Anterior cingulate cortex (tissue), 58 donors: ENCODE measurements at places on chromosomes 1 and 21.

DNA sequence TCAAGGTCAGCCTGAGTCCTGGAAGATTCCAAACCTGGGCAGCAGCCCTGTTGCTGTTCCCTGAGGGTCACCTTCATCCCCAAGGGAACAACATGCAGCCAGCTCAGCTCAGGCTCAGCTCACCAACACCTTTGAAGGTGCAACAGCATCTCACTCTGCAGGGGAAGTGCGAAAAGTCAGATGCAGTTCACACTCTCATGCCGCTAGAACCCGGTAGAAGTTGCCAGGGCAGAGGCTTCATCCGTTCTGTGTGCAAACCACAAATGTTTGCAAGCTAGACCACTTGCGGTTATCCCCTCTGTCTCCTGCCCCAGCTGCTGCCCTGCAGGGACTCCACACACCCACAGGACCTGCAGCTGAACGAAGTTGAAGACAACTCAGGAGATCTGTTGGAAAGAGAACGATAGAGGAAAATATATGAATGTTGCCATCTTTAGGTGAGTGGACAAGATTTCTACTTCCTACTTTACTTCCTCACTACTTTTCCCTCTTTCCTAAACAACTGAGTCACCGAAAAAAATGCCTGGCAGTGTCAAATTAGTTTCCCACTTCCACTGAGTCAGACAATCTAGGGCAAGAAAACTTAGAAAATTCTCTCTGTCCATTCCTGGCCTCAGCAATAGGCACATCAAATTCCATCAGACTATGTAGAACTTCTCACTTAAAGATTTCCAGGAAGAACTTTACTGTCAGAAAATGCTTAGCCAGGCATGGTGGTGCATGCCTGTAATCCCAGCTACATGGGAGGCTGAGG is 1.8 kb upstream of the FCRL6 start:
- DNase-seq = no peak

DNA sequence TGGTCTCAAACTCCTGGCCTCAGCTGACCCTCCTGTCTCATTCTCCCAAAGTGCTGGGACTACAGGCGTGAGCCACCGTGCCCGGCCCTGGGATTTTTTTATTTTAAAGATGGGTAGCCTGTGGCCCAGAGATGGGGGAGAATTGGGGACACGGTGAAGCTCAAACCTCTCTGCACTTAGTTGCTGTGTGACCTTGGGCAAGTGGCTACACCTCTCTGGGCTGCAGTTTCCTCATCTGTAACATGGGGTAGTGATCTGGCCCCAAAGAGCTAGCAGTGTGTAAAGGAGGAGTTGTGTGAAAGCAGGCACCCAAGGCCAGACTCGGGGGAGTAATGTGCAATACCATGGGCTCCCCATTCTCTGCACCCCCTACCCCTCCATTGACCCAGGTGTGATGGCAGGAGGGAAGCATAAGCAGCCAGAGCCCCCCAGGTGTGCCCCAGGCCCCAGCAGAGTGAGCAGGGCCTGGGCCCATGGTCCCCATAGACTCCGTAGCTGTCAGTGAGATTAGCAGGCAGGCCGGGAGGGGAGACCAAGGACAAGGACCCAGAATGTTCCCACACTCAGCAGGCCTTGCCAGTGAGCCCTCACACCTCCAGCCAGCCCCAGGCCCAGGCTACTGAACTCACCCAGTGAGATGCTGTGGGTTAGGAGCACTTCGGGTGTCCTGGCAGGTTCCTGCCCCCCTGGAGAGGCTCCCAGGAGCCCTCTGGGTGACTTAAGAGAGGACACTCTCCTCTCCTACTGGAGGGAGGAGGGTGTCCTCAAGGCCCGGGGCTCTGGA is 17.9 kb downstream of the TNFRSF8 start:
- DNase-seq = no peak

DNA sequence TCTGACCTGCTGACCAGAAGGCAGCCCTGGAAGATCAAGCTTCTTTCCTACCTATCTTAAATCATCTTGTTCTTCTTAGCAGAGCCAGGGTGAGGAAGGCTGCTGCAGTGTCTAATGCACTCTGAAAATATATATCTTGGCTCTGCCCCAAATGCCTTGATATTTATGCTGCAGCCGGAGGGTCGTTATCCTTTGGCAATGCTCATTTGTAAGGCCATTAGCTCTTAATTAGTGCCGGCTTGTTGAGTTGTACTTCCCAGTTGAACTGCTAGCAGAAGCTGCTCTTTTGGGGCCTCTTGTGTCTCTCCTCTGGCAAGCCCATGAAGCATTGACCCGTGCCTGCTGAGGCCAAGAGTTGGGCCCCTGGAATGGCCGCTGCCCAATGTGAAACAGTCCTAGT is 4.2 kb upstream of the GNL2 start:
- no peak for DNase-seq

DNA sequence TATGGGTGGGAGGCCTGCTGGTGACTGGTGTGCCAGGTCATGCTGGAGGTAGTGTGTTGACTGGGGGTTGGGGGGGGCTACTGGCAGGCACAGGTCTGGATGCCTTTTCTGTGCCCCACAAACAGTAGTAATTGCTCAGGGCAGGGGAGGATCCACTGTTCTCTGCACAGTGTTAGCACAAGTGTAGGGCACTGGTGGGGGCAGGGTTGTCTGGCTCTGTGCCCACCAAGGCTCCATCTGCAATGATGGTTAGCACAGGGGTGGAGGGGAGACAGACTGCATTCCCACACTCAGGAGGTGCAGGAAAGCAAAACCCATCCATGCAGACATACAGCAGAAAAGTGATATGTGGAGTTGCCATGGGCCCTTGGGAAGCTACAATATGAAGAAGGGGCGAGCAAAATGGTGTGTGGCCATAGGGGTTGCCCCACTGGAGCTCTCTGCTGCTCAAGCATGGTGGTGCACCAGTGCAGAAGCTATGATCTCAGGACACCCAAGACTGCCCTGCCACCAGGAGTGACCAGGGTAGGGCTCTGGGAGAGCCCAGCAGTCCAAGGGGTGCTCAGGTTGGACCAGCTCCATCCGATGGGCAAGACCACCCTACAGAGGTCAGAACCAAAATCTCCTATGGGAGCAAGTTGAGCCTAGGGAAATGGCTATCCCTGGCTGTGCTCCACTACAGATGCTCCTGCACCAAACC is 122.2 kb upstream of the KCTD3 start:
- DNase-seq = no peak

DNA sequence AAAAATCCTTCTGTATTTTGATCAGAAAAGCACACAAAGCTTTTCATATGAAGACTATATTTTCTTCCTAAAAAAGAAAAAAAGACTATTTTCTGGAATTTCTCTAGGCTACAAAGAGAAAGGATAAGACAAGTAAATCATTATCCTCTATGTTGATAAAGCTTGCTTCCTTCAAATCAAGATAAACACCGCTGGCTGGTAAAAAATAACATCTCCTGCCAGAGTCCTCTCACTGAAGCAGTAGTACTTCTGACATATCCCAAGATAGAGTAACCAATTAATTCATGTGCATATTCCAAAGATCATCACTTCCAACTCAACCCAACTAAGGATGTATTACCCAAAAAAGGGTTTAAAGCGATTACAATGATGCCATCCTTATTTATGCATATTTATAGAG is 34.3 kb downstream of the DENND1B start:
- DNase-seq = no peak

DNA sequence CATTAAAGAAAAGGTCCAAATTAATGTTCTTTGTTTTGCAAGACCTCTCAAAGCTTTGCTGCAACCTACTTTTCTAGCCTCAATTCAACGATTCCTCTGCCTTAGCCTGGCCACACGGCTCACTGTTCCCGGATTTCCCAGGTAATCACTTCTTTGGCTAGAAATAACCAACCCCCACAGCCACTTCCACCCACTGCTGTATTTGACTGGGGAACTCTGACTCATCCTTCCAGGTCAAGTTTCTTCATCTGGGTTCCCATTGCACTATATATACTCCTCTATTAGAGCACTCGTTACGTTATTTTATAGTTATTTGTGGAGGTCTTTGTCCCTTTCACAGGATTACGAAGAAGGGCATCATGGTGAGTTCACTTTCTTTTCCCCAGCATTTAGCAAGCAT is 185.9 kb downstream of the CACNA1E start:
- no peak for DNase-seq

DNA sequence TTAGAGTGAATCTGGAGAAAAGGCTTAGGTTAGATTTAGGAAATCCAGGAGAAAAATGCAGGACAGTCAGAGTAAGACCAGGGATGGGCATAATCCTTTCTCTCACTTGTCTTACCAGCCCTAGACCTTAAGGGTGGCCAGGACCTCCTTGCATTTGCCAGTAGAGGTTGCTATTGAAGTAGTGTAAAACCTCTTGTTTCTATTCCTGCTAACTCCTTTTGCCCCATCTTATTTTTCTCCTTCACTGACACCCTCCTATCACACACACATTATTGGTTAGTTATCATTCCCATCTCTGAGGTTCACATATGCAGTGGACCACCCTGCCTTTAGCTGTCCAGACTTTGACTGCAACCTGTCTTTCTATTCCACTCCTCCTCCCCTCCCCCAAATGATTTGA is 75.0 kb upstream of the MACF1 start:
- DNase-seq = no peak

- DNase-seq = no peak
These were observed 167.1 kb downstream of the LYPLAL1 start for GRCh38 chr1:219340796-219341195.

DNA sequence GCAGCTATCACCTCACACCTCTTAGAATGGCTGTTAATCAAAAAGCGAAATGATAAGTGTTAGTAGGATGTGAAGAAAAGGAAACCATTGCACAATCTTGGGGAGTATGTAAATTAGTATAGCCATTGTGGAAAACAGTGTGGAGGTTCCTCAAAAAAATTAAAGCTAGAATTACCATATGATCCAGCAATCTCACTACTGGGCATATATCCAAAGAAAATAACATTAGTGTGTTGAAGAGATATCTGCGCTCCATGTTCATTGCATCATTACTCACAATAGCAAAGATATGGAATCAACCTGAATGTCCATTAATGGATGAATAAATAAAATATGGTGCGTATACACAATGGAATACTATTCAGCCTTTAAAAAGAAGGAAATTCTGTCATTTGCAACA is 68.9 kb downstream of the SNRPE start:
- DNase-seq = no peak

DNA sequence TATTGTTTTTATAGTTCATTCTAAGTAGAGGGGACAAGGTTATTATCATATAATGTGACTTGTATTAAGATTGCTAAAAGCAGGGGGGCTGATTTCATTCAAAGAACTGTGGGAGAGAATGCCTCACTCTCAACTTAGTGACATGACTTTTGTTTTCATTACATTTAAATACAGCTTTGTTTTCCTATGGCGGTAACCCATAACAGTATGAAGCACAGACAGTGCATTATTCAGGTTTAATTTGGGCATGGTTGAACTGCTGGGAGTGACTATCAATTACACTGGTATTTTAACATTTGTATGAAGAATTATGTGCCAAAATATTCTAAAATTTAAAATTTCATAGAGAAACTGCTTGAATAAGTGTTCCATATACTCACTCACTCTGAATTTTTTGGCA is 637.3 kb downstream of the USP25 start:
- no peak for DNase-seq

DNA sequence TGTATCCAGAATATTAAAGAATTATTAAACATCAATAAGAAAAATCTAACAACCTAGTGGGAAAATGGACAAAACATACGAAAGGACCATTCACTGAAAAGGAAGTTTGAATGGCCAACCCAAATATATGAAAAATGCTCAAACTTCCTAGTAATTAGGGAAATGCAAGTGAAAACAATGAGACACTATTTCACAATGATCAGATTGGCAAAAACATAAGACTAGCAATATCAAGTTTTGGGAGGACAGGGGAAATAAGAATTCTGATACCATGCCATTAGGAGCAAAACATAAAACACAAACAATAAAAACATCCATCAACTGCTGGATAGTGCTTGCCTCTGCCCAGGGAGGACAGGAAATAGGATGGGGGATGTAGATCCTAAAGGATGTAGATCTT is 14.3 kb downstream of the XCL2 start:
- no peak for DNase-seq

- DNase-seq = no peak
These were observed 6.9 kb upstream of the TTC34 start for GRCh38 chr1:2808386-2808705.

- no peak for DNase-seq
These were observed 76.9 kb upstream of the RNPC3 start for GRCh38 chr1:103448560-103448959.

- DNase-seq = no peak
These were observed 48.4 kb upstream of the CD34 start for GRCh38 chr1:207959141-207959825.

DNA sequence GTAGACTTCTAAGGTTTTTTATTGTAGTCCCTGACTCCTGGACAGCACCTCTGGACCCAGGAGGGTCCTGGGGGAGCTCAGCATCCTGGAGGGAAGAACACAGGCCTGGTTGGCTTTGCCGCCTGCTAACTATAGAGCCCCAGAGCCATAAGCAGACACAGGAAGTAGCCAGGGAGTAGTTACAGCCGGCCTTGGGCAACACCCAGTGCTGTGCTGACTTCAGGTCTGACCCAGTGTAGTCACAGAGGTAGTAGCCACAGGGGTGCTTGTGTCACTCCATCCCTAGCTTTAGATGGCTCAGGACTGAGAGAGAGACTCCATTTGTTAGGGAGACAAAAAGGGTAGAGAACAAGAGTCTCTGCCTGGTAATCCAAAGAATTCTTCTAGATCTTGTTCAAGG is 21.9 kb downstream of the MCOLN2 start:
- no peak for DNase-seq

DNA sequence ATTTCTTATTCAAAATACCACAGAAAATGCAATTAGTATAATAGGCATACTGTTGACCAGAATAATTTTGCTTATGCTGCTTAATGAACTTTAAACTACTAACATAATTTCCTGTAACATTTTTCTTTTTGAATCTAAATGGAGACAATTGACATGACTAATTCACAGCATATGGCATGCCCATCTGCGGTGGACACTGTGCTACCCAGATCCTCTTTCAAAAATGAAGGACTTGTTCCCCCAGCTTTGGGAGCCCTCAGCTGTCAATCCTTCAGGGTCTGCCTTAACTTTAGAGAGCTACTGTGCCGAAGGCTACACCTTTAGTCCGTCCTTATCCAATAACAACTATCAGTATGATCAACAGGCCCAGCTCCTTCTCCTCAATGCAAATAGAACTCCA is 789.0 kb downstream of the PLA2G4A start:
- DNase-seq = no peak

- no peak for DNase-seq
These were observed 95.7 kb upstream of the VANGL1 start for GRCh38 chr1:115545791-115546733.
